ENCODE measurements at places on chromosomes 6 and 20.

DNA sequence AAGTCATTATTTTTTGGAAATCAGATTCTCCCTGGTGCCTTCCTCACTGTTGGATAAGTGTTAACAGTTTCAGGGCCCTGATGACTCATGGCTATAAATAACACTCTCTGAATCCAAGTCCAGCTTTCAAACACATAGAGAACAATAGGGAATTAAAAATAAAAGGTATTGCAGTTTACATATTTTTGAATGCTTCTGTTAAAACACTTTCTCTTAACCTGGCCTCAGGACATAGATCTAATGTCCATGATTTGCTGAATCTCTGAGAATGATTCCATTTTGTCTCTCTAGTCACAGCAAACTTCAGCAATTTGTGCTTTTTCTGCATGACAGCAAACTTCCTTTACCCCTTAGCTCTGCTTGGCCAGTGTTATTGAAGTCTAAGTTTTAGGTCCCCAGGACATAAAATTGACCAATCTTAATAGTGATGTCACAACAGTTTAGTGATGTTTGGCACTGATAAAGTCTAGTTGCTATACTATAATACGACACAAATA, 1192.4 kb upstream of the CITED2 start:
- DNase-seq, result no peak

DNA sequence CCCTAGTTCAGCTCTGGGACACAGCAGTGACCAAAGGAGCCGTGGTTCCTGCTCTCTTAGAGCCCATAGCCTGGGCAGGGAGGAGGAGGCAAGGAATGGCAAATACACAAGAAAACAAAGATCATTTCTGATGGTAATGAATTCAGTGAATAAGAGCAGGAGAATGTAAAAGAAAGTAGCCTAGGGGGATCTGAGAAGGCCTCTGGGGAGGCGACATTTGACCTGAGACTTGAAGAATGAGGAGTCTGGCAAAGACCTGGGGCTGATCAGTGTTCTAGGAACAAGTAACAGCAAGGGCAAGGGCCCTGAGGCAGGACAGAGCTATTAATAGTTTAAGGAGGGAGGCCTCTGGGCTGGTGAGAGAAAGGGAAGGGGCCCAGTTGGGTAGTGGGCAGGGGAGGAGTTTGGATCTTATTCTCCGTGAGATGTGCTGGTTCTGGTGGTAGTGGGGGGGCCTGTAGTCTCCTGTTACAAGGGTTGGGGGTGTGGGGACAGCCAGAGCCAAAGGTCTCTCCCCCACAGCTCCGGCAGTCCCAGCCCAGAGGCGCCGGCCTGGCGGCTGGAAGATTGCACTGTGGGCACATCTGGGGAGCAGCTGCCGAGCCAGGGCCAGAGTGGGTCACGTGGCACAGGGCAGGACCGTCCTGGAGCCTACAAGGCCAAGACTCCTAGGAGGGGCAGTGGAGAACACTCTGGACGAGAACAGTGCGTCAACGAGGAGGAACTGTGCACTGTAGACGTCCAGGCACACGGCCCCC, 9.3 kb upstream of the ID1 start:
- DNase-seq, result peak; percentile 87

DNA sequence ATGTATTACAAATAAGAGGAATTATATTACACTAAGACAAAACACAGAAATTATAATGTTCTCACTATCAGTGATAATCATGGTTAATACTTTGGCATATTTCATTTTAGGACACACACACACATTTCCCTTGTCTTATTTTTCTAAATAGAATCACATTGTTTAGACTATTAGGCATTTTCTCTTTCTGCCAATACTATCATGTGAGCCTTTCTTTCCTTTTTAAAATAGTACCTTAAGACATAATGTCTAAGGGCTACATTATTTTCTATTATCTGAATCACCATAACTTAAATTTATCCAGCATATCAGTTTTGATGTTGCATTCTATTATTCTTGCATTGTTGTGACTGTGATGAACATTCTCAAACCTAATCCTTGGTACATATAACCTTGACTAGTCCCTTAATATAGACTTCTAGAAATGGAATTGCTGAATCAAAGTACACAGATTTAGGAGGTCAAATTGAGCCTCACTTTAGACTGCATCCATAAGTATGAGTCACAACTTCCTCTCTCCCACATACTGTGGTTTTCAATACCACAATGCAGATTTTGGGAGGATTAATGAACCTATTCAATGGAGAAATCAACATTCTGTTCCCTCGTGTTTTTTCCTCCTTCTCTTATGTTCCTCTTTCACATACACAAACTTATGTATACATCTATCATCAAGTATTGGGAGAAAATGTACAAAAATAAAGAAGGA, 212.6 kb downstream of the MOXD1 start:
- no peak for DNase-seq

GRCh38 chr20:44361021-44361420, 5.5 kb downstream of the HNF4A start:
- no peak for DNase-seq

Data from Caco-2 (cell line).